Kidney epithelial cell (primary cell): ENCODE measurements at places on chromosomes 12 and 14. TPM values are rescaled to one million over a fixed set of nuclear protein-coding genes. Genes with fewer than 3 reads are reported as not detected.
A peak's percentile ranks its signal among the peaks of the same experiment; 100 is the strongest.

- no peak for DNase-seq
Measured at GRCh38 chr14:26605602-26606001, 7.8 kb upstream of the NOVA1 start.

DNA sequence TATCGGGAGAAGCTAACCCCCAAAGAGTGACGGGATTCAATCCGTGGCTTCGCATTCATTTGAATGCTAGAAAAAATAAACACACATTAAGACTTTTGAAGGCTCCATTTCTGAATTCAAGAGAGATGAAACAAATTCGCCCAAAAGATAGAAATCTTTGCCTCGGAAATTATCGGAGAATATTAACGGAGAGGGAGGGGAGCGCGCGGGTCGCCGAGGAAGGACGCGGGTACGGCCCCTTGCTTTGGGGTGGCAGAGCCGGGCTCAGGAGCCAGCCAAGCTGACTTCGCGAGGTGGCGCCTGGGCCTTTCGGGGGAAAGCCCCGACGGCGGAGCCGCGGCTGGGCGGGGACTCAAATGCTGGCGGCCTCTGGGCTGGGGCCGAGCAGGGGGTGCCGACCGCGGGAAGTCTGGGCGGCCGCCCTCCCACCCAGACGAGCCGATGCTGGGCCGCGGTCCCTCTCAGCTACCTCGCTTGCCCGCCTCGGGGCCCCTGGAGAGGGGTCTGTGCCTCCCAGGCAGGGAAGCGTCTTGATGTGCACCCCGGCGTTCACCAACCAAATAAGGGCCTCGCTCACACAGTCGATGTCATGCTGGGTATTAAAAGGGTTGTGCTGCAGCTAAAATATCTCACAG lies 14.7 kb downstream of the NKX2-1 start:
- no peak for DNase-seq

DNA sequence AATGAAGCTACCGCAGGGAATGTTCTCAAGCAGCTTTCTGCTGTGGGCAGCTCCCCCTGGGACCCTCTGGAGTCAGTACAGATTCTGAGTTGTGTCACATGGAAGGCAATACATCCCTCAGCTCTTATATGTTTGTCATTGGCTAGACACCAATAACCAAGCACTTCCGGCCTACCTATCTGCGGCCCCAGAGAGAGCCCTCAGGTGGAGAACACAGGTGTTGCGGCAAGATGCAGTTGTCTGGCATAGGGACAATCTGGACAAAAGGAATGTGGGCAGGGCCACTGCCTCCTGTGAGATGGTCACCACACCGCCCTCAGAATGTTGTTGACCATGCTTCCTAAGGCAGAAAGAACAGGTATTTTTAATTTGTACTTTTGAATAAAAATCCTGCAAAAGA lies 118.7 kb downstream of the BRMS1L start:
- DNase-seq, result no peak

DNA sequence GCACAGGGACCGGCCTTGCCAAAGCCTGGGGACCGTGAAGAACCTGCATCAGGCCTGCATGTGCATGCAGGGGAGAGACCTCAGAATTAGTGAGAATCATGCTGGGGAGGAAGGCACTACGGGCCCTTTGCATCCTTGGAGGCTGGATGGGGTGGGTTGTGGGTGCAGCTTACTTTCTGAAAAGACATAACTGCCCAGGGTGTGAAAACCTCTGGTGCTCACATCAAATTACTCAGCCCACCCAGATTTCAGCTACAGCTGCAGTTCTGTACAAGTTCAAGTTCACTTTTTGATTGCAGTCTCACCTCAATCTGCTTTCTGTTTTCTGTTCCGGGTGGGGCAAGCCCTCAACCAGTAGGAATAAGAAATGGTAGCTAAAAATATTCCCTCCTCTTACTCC lies 130.6 kb downstream of the SLC15A4 start:
- DNase-seq, result no peak

DNA sequence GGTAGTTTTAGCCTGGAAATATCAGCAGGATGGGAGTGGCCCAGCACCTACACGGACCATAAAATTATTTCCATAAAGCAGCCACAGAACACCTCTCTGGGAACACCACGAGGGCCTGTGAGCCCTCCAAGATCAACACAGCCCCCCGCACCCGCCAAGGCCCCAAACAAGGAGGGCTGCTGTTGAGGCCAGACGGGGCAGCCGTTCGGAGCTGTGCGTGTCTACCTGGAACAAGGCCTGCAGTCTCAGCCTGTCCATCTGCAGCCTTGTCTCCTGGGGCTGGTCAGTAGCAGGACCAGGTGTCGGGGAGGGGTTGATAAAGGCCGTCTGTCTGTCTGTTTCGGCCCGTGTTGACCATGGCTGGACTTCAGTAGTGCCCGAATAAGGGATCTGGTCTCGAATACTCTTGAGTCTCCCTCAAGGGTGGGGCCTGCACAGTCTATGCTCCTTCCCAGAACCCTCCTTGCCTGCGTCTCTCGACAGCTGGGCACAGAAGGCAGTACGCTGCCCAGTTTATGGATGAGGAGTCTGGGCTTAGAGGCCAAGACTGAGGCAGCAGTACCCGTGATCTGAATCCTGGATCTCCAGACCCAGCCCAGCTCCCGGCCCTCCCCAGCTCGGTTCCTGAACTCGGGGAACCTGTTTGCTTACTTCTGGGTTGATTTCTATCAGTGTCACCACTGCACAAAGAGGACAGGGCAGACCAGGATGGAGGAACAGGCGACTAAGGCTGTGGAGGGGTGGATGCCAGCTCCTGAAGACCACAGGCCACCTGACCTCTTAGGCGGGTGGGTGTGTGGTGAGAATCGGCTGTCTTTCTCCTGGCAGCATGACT lies 23.1 kb upstream of the DLK1 start:
- no peak for DNase-seq

DNA sequence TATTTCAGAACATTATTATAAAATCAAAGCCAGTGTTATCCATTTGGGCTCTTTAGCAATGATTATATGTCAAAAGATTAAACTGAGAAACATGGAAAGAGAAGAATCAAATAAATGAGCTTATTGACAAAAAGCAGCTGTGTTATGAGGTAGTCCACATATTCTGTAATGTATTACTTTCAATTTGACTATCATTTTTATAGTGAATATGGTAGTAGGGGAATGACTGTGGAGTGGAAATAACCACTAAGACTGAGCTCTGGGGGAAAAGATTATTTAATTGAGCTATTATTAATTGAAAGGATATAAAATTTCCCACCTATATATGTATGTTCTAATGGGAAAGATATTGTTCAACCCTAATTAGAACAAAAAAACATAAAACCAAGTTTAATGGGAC lies 381.3 kb downstream of the TMTC2 start:
- no peak for DNase-seq

DNA sequence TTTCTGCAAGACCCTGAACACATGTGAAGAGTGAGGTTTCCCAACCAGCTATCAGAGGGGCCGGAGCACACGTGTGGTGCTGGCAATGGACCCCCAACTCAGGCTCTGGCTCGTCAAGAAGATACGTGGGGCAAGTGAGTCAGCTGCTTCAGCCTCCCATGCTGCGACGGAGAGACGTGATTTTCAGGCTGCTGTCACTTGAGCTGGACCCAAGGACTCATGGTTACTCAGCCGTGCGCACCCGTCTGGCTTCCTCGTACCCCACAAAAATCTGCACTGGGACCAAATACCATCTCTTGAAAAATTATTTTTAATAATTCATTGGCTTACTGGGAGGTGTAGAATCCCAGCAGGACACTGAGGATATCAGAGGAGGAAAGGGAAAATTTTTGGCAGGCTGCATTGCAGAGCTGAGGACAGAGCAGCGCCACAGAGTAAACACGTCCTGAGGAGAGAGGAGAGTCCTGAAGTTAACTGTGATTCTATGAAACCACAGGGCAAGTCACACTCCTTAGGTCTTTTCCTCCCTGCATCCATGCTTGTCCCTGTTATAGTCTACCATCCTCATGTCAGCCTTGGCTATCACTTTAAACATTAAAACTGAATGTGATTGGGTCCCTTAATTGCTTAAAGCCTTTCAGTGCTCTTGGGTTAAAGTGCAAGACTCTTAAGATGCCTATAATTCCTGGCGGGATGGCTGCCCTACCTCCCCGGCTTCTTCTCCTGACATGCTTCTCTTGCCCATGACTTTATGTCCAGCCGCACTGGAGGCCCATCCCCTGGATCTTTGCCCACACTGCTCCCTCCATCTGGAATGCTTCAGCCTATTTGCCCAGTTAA lies 95.3 kb upstream of the SLC35F4 start:
- no peak for DNase-seq

DNA sequence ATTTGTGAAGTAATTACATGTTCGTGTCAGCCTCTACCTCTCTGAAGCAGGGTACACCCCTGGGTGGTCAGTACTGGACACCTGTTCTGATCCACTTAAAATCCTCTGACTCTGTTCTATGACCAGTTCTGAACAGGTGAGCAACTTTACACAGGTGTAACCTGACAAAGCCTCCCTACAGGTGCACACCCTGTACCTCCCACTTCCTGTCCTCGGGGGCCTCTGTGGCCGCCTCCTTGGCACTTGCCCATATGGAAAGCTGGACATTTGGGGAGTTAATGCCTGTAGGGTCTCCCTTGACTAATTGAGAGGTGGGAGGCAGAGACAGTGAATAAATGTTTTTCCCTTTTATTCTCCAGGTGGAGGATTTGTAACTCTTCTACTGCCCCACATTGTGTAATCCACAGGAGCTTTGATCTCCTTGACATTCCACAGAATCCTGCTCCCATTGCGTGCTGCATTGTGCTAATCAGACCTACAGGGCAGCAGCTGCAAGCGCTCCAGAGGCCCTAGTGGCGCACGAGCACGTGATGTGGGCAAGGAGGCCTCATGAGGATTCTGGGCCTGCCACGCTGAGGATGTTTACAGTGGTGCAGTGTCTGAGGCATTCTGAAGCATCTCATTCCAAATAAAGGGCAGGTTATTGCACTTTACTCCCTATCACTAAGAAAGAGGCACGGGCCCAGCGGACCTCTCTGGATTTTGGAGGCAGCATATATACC lies 45.8 kb upstream of the BATF start:
- DNase-seq, result no peak

- DNase-seq, result no peak
Measured at GRCh38 chr14:58464652-58465051, 37.1 kb downstream of the KIAA0586 start.

- DNase-seq, result no peak
Measured at GRCh38 chr14:23365036-23365731, at the start of gene EFS. EFS (minus strand) TSS chr14:23365172; CDS start chr14:23365025, 147 bp downstream.

- DNase-seq, result no peak
Measured at GRCh38 chr14:79911744-79912143, 299.6 kb downstream of the DIO2 start.

DNA sequence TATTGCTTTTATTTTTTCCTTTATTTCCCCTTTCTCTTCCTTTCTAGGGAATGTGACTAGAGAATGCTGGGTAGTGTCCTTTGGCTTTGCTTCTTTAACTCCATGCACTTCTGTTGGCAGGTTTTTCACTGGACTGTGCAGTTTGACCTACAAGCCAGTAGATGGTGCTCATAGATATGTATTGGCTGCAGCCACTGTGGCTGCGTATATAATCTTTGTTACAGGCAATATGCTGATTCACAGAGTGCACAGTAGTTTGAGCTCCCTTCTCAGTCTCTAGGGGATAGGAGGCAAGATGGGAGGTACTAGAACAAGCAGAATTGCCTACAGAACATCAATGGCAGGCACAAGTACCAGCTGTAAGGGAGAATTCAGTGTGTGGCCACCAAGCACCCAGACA lies 503.5 kb downstream of the LRFN5 start:
- no peak for DNase-seq

GRCh38 chr14:89549381-89550125 lies 132.5 kb upstream of the FOXN3 start:
- DNase-seq, result no peak

DNA sequence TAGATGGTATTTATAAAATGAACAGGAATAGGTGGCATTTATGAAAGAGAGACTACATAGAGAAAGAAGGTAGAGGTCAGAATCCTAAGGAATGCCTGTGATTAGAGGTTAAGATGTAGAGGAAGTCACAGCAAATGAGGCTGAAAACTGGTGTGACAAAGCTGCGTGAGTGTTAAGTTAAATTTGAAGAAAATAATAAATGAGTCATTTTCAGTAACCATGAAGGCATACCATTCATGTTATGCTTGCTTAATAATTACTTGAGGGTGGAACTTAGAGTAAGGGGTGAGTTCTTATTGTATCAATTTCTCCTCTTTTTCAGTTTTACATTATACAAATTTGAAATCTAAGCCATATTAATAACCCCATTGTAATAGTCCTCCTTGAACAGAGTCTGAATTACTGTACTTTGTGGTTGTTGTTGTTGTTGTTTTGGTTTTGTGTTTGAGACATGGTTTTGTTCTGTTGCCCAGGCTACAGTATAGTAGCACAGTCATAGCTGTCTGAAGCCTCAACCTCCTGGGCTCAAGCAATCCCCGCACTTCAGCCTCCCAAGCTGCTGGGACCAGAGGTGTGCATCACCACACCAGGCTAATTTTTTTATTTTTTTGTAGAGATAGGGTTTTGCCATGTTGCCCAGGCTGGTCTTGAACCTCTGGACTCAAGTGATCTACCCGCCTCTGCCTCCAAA lies 761.5 kb downstream of the GALC start:
- peak; percentile 43 for DNase-seq

DNA sequence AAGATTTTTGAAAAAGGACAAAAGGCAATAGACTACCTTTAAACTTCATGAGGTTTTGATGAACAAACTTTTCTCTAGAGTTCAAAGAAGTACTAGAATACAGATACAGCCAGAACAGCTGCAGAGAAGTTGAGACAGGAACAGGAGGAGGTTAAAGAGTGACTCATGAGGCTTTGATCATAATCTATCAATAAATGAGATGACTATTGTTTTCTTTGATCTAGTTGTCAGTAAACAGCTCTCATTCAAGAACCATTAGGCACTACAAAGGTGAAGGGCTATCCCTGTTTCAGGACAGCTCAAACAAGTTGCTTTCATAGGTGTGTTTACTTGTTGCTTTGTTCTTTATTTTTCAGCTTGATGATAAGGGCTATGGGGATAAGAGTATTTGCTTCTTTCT lies 2.4 kb downstream of the WASHC3 start:
- no peak for DNase-seq

DNA sequence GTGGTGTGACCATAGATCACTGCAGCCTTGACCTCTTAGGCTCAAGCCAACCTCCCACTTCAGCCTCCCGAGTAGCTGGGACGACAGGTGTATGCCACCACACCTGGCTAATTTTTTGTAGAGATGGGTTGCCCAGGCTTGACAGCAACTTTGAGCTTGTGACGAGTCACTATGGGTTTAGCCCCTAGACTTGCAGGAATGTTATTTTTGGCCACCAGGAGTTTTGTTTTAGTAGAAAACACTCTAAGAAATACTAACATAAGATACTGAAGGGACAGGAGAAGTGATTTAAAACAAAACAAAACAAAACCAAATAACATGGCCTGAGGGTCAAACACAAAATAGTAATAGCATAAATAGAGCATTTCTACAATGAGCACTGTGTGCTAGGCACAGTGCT lies 26.4 kb downstream of the SETD3 start:
- no peak for DNase-seq

Gene B4GALNT1
- total RNA-seq, result 0.48 and 2.2 TPM in 2 replicates

Gene TFCP2
- total RNA-seq, result 14.2 and 19.1 TPM in 2 replicates

Gene COX8C
- not detected in 2 replicates for total RNA-seq

Gene TTC7B
- total RNA-seq, result 46.0 and 69.5 TPM in 2 replicates

Gene FLVCR2
- 0.75 and 1.0 TPM in 2 replicates for total RNA-seq

Gene TCL1B
- not detected in 2 replicates for total RNA-seq

Gene TPPP2
- total RNA-seq, result not detected in 2 replicates

Gene SLC39A2
- total RNA-seq, result 0.25 TPM in 1 of 2 replicates, not detected in the other

Gene GPR65
- total RNA-seq, result not detected in 2 replicates

Gene LMO3
- not detected in 2 replicates for total RNA-seq

Gene GLIPR1L1
- total RNA-seq, result not detected in 2 replicates

Gene ACADS
- total RNA-seq, result 15.9 and 20.0 TPM in 2 replicates

Gene C12orf60
- total RNA-seq, result 4.7 and 4.9 TPM in 2 replicates

Gene LRCOL1
- not detected in 2 replicates for total RNA-seq
